ENCODE measurements at places on chromosomes 4 and X.

GRCh38 chrX:71629467-71629866 is 11.2 kb upstream of the CXCR3 start:
- no peak for DNase-seq

- DNase-seq = no peak
Measured at GRCh38 chrX:50168241-50168687, 32.5 kb downstream of the AKAP4 start.

DNA sequence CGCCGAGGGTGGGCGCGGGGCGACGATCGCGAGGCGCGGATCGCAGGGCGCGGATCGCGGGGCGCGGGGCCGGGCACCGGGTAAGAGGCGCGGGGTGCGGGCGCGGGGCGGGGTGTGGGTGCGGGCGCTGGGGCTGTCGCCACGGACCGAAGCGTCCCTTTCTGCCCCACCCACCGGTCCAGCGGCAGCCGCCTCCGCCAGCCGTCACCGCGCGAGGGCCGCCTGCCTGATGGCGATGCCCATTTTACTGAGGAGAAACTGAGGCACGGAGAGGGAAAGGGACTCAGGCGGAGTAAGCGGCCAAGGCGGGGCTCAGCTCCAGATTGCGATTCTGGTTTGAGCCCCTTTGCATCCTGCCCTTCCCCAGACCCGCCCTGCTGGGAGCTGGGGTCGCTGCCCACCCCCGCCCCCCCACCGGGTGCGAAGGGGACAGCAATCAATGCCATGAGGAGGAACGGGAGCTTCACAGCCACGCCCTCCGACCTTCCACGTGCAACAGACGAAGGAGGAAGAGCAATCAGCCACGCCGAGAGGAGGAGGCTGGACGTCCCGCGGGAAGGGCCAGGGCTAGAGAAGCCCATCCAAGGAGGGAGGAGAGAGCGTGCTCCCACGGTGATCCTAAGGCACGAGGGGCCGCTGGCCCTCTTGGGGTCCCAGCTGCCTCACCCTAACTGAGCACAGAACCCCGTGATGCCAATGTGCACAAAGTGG is 10.9 kb upstream of the MAN2B2 start:
- DNase-seq = no peak

- no peak for DNase-seq
Measured at GRCh38 chr4:94349193-94349592, 6.6 kb upstream of the HPGDS start.

DNA sequence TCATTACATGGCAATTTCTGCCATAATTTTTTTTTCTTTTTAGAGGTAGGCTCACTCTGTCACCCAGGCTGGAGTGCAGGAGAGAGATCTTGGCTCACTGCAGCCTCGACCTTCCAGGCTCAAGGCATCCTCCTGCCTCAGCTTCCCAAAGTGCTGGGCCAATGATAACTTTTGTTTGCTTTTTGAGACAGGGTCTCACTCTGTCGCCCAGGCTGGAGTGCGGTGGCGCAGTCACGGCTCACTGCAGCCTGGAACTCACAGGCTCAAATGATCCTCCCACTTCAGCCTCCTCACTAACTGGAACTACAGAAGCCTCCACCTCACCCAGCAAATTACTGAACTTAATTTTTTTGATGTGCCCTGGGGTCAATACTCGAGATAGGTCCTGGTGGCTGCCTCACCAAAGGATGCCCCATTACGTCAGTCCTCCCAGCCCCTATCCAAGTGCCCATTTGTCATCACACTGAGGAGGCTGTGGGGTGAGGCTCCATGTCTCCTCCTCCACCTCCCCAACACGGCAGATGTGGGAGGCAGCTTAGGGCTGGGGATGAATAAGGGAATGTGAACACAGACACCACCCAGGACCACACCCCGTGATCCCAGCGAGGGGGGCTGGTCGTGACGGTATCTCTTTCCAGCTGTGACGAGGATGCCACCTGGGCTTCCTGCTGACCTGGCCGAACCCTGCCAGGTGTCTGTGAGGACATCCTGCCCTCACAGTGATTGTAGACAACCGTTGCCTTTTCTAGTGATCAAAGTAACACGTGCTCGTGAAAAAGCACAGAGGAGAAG is 12.4 kb upstream of the NKX1-1 start:
- DNase-seq = no peak

DNA sequence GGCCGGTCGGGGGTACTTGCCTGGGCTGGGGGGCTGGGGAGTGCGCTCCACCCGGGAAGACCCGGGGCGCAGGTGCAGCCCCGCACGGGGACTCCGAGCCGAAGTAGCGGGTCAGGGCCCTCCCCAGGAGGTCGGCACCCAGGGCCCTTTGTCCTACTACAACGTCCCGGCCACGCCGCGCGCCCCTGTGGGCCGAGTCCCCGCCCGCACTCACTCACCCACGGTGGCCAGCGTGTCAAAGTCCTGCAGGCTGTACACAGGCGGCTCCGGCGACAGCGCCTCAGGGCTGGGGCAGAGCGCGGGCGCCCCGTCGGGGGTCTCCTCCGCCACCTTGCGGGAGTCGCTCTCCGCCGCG is 602 bp downstream of the PRKX start:
- DNase-seq = no peak

DNA sequence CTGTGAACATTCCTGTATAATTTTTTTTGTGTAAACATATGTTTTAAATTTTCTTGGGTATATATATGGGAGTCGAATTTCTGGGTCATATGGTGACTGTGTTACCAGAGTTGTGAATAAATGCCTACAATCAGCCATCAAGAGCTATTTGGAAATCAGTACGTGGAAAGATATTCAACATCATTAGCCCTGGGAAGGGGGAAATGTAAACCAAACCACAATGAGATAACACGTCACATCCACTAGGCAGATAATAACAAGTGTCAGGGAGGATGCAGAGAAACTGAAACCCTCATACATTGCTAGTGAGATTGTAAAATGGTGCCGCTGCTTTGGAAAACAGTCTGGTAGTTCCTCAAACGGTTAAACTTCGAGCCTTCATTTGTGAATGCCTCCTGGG is 43.9 kb downstream of the LUZP4 start:
- no peak for DNase-seq

DNA sequence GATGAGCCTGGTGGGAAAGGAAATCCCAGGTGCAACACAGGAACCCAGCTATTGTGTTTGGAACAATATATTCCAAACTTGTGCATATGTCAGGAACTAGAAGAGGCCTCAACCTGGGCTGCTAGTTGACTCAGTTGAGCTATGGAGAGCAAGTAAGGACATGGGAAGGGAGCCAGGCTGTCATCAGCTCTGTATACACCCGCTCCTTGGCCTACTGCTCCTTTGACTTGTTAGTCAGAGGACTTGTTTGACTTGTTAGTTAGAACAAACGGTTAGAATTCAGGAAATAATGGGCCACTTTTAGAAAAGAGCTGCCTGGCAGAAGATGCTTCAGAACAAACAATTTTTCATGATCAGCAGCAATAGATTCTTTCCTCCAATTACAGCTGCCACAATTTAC is 76.4 kb downstream of the CBLL2 start:
- DNase-seq = no peak

DNA sequence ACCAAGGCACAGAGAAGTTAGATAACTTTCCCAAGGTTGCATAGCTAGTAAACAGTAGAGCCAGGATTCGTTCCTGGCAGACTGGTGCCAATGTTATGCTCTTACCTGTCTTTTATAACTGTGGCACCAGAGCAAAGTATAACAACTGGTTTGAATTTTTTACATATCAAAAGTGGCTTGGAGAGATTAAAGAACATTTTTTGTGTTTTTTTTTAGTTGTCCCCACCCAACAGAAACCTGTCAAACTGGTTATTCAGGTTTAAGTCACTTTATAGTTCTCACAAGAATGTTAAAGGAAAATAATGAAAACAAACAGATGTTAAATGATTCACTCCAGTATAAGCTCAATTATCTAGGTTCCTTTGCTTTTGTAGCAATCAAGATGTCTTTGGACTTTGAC is 15.6 kb upstream of the FAM47E start:
- DNase-seq = no peak

DNA sequence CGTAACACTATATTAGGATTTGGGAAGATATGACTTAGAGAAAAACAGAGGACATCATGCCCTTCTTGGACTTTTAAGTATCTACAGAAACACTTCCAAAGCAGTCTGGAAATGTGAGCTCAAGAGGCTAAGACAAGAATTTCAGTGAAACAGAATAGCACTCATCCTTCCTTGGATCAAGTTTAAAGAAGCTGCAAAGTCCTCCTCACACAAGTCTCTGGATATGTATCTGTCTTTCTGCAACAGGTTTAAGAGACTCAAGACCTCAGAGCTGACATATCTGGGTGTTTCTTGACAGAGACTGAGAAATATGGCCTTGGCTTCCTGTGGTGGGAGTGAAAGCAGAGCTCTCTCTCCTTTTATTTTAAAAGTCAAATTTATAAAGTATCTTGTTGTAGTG is 82.5 kb upstream of the GIMD1 start:
- DNase-seq = no peak

DNA sequence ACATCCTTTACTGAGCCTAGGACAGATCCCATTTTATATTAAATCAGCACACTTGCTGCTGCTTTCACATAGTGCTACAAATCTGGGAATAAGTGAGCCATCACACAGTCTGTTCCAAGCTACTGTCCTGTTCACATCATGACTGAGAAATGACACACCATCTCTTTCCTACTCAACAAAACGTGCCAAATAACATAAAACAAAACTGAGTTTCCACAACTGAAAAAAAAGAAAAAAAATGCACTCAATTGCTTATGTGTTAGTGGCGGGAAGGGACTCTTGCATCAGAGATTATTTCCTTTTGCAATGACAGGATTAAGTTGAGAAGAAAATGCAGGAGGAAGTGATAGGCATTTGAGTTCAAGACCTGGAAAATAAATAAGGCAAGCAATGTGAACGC is 109.0 kb downstream of the SHROOM4 start:
- no peak for DNase-seq

DNA sequence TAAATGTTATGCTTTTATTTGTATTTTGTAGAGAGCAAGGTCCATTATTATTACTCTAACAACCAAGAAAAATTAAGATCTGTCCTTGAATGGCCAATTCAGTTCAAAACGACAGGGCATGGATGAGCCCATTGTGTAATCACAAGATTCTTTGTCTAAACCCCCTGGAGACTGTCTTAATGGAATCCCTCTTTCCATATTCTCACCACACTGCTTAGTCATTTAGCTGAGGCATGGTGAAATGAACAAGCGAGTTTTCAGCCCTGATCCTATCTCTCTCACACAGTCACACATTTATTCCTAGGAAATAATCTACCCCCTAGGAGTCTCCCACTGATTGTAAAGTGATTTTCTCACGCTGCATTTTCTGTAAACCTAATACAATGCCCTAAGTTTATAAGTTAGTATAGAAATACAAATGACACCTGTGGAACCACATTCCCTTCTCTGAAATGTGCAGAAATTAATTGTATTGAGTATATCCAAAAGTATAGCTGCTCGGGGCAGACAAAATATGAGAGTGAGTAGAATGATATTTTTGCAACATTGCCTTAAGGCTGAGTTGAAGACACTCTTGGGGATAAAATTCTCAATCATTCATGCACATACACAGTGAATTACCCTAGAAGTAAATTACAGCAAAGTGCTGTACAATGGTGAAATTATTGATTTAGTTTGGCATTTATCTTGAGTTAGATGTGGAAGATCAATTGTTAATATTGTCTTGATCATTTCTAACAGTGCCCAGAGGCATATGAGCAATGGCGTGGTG is 119.7 kb upstream of the PCDH7 start:
- no peak for DNase-seq

DNA sequence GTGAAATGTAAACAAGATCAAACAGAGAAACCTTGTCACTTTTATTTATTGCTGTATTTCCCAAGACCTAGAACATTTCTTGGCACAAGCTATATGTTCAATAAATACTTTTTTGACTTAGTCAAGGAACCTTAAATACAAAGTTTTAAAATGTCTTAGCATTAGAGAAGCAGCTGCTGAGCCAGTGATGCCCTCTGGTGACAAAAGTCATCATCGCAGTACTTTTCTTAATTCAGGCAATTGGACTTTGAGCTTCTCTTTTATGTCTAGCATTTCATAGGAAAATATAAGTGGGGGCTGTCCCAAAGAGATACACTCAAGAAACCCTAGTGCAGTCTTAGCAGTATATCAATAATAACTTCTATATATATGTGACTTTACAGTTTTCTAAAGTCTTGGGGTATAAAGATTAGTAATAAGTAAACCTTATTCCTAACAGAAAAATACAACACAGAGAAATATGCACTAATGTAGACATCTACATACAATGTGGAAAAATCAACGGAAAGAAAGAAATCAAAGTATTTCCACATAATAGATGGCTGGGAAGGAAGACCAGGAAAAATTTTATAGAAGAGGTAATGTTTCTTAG is 118.4 kb downstream of the DTHD1 start:
- no peak for DNase-seq

DNA sequence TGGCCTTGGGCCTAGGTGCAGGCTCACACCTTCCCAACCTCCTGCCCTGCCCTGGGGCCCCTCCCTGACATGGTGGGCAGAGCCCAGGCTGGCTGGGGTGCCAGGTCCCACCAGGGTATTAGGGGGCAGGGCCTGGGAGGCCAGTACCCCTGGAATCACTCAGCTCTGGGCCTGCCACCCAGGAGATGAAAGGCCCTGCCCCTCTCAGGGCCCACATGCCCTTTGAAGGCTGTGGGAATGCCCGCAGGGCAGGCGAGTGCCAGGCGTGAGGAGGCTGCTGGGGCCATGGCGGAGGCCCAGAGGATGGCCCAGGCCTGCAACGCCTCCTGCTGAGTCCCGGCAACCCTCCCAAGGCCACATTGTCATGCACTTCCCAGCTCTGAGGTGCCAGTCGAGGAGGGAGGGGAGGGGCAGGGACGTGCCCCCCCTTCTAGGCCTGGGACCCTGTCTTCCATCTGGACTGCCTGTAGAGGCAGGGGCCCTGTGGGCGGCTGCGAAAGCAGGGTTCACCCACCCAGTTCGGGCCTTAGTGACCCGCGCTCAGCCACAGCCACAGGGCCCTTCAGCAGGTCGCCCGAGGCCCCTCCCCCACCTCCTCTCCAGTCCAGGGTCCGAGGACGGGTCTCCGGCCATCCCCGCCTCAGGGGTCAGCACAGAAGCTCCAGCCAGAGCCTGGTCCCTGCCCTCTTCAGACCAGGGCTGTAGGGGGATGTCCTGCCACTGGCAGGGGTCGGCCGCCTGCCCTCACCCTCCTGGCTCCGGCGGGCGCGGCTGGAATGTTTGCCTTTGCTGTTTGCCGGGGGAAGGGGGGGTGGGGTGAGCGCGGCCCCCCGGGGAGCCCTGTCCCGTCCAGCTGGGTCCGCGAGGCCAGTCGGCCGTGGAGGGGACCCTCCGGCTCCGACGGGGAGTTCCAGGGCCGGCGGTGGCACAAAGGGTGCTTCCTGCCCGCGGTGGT is 26.7 kb upstream of the FGFR3 start:
- no peak for DNase-seq

DNA sequence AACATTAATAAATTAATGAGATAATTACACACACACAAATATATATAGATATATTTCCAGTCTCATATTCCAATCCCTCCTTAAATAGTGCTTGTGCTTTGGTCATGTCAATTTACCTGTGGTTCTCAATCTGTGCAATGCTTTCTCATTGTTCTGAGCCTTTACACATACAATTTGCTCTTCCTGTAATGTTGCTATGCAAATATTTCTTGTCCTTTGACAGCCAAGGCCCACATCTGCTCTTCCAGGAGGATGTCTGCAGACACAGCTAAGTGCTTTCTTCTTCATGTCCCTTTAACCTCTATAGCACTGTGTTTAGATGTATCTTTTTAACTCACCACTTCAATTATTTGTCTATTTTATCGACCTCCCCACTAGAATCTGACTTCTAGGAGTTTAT is 67.3 kb upstream of the RAPGEF2 start:
- DNase-seq = no peak

- no peak for DNase-seq
Measured at GRCh38 chr4:153211986-153212728, 7.9 kb downstream of the TRIM2 start.

GRCh38 chr4:164204434-164204833 is 549.5 kb upstream of the SMIM31 start:
- DNase-seq = no peak

All from stimulated activated CD8-positive, alpha-beta memory T cell treated with anti-CD3 and anti-CD28 coated beads, Interleukin-15, amount 100 ng/mL, for 24 hours (primary cell).